ENCODE measurements at places on chromosomes 1 and 21.

GRCh38 chr21:43360441-43361126 lies 66.3 kb downstream of the SIK1 start:
- no peak for DNase-seq

DNA sequence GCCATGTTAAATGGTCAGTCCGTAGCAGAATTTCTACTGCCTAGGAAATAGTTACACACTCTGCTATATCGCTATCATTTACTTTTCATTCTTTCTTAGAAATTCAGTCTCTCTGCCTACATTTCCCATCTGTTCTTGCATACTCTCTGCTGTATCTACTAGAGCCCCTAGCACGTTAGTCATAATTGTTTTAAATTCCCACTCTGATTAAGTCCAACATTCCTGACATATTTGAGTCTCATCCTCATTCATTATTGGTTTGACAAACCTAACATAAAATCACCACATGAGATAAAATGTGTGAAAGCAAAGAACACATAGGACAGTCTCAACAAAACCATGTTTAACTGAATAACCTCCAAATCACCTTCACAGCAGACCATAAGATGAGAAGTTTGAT lies 513.6 kb downstream of the PLPP3 start:
- no peak for DNase-seq

DNA sequence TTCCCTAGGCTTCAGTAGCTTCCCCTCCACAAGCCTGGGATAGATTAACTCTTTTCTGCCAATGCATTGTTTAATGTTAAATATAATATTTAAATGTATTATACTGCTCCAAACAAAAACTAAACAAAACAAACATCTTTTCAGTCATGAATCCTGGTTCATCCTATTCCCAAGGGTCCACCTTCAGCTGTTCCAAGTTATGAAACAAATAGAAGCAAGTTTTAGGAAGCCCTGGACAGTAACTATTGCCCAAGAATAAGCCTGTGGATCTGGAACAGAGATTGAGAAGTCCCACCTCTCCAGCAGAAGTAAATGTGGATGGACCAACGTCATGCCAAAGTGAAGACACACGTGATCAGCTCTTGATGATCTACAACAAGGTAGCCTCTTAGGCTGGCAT lies 408.1 kb downstream of the SETD4 start:
- no peak for DNase-seq

DNA sequence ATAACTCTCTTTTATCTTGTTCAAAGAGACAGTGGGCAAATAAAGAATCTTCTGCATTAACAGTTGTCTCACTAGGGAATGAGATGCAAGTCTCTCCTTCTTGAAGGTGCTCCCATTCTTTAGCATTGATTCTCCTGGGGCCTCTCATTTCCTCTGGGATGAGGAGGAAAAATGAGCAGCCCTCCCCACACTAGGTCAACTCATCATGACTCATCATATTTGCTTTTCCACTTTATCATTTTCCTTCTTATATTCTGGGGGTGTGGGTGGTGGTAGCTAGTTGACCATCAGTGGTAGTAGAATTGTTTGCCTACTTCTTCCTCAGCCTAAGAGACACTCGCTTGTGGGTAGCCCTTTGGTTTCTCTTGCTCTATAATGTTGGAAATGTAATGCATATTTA lies 182.0 kb upstream of the C1orf87 start:
- DNase-seq = no peak

DNA sequence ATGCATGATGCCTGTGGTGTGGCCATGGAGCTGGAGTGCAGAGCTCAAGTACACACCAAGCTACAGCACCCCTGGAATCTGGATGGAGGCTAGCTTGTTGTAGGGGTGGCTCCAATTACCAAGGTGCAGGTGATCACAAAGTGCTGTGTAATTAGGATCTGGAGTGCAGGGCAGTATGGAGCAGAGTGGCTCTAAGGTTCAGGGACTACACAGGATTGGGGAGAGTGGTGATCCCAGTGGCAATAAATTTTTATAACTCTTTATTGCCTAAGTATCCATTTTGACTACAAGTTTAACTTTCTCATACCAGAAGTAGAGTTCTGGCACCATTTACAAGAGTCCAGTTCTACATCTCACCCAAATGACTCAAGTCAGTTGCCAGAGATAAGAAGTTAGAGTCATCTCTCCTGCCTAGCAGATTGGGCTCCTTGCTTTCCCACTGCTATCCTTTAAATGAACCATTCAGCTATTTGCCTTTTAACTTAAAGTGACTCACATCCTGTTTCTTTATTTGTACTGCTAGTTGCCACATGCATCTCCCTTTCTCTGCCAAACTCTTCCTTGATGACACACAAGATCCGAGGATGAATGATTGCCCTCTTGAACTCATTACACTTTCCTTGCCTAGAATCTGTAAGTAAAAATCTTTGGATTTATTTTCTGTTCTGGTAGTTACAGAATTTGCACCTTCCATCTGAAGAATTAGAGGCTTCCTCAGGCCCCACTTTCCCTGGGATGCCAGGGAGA lies 427.2 kb downstream of the KCNT2 start:
- no peak for DNase-seq

- no peak for DNase-seq
These were observed 84.1 kb upstream of the NEGR1 start for GRCh38 chr1:72366466-72366865.

GRCh38 chr1:238677567-238677966 lies 708.8 kb upstream of the CHRM3 start:
- DNase-seq = no peak

GRCh38 chr1:95138223-95138622 lies 21.1 kb downstream of the TLCD4 start:
- DNase-seq = no peak

DNA sequence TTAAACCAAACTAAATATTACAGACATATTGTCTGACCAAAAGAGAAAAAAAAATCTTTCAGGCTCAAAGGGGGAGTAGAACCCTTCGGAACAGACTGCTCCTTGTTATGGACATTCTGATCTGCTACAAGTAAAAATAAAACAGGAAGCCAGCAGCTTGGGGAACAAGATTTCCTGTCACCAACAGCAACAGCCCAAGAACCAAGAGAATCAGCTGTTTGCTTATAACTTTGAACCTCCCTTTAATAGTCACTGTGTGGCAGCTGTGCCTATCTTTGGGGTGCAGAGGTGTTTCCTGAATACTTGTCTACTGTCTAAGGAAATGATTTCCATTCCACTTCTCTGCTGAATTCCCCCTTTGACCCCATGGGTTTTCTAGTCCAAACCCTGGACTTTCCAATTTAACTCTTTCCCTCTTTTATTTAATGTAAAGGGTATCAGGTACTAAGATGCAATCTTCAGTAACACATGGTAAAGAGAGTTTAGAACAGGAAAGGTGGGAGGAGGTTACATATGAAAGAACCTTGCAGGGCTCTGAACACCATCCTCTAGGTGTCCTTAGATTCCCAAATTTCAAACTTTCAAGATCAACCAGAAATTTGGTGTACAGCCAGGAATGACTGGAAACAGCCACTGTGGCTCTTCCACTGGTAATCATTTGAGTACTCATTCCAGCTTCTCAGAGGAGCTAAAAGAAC lies 38.6 kb downstream of the GPR3 start:
- no peak for DNase-seq

DNA sequence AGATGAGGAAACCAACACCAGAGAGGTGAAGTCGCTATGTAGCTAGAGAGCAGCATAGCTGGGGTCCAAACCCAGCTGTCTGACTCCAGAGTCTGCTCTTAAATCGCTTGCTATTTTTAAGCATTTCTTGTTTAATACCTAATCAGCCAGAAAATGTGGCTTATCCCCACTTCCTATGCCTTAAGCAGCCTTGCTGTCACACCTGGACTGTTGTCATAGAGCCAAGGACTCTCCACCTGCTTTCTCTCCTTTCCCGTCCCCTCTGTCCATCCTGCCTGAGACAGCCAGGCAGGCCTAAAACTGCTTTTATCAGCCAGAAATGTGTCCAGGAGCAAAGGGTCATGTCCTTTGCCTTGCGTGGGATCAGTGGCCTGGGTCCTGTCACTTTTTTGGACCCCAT lies 28.3 kb upstream of the EPHA8 start:
- DNase-seq = no peak

GRCh38 chr1:227357171-227357926 lies 39.1 kb upstream of the CDC42BPA start:
- no peak for DNase-seq

DNA sequence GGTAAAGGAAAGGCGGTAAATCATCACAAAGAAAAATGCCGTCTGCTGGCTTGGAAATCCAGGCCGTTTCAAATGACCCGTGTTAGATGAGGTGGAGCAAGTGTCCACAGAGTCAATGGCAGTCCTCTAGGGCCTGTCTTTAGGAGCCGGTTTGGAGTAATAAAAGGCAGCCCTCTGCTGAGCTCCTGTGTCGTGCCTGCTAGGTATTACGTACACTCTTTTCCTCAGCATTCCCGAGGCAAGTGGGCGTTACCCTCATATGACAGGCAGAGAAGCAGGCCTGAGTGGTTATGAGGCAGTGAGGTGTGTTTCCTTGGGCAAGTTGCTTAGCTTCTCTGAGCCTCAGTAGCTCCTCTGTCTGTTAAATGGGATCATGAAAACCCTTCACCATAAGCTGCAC lies 7.7 kb downstream of the NENF start:
- DNase-seq = no peak

DNA sequence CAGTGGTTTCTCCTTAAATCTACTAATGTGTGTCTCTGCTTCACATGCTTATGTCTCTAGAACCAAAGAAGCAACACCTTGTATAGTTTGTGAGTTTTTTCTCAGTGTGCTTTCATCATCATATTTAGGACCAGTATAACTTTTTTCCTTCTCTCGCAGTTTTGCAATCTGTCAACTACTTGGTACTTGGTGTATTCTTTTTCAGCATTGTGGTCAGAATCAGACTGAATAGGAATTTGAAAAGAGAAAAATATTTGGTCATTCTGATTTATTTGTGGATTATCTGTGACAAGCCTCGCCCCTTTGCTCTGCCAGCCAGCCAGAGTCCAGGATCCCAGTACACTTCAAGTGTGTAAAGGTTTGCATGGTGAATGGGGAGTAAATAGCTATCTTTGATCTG lies 122.3 kb downstream of the C1orf21 start:
- no peak for DNase-seq

GRCh38 chr1:119988306-119989062 lies 81.0 kb downstream of the NOTCH2 start:
- DNase-seq = peak; percentile 3

GRCh38 chr1:228178737-228179684 lies 13.4 kb downstream of the IBA57 start:
- DNase-seq = no peak

- no peak for DNase-seq
These were observed 34.6 kb downstream of the TGFBR3 start for GRCh38 chr1:91851130-91852010.

GRCh38 chr1:19859876-19860275 lies 22.3 kb upstream of the OTUD3 start:
- no peak for DNase-seq

DNA sequence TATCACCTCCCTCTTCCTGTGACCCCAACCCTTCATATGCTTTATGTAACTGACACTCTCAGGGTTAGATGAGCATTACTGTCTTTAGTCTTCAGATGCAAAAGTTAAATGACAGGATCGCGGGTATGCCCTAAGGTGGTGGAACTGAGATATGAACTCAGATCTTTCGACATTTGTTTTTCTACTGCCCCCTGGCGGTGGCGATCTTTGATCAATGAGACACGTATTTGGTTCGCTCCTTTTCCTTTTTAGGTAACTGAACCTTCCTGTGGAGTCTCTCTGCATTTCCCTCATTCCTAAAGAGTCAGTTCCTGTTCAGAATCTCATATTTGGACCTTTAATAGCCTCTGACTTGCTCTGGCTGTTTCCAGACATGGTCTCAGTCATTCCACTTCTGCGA lies 47.8 kb upstream of the ZP4 start:
- DNase-seq = no peak

DNA sequence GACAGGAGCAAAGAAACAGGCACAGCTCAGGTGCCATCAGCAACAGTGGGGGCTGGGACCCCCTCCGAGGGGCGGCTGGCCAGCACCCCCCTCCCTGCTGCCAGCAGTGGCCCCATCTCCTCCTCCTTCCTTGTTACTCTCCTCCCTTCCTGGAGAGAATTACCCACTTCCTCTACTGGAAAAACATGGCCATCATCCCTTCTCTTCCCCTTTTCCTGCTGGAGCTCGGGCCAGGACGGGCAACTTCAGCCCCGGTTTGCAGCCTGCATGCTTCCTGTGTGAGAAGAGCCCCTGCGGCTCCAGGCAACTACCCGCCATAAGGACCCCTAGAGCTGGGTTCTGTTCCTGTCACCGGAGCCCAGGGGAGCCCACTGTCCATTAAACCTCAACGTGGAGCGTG lies 17.6 kb downstream of the MEGF6 start:
- DNase-seq = no peak

GRCh38 chr1:182607566-182607965 lies 3.4 kb upstream of the RGS16 start:
- DNase-seq = no peak

- no peak for DNase-seq
These were observed 160.2 kb downstream of the DENND1B start for GRCh38 chr1:197614916-197615692.

DNA sequence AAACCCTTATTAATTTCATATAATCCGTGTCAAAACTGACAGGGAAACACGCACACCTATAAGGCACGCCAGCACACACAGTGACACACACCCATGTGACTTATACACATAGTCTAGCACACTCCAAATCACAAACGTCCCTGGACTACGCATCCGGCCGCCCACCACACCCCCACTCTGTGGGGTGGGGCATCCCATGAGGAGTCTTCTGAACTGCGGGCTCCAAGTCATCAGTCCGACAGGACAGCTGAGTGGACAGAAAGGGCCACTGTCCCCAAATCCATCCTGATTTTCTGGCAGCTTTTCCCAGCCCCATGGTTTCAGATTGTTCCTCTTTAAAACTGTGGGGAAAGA lies 829 bp downstream of the PEA15 start:
- peak; percentile 44 for DNase-seq

- DNase-seq = no peak
These were observed 511.2 kb downstream of the PLPP3 start for GRCh38 chr1:56068210-56068609.

GRCh38 chr1:103111926-103112325 lies 3.6 kb upstream of the COL11A1 start:
- no peak for DNase-seq

- DNase-seq = no peak
These were observed 1.4 kb downstream of the PEAR1 start for GRCh38 chr1:156894711-156895454.

DNA sequence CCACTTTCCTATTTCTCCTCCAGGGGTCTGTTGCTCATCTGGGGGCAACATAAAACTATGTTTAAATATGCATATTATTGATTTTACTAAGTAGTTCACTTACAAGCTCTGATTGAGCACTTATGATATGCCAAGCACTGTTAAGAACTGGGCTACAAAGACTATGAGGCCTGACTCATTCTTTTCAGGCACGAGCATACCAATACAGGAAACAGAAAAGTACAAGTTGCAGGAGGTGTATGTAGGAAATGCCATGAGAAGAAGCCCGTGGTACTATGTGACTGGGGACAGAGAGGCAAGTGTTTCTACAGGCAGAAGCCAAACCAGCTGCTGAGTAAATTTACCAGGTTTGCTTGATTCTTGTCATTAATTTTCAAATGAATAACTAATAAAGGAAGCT lies 120.4 kb upstream of the PTGFR start:
- no peak for DNase-seq
